ENCODE measurements at places on chromosomes 3 and 15.
A peak's percentile ranks its signal among the peaks of the same experiment; 100 is the strongest.

- DNase-seq, result no peak
Measured at GRCh38 chr3:98573181-98573728, 20.2 kb downstream of the CPOX start.

GRCh38 chr3:159787794-159788205, 200.8 kb upstream of the IL12A start:
- no peak for DNase-seq

DNA sequence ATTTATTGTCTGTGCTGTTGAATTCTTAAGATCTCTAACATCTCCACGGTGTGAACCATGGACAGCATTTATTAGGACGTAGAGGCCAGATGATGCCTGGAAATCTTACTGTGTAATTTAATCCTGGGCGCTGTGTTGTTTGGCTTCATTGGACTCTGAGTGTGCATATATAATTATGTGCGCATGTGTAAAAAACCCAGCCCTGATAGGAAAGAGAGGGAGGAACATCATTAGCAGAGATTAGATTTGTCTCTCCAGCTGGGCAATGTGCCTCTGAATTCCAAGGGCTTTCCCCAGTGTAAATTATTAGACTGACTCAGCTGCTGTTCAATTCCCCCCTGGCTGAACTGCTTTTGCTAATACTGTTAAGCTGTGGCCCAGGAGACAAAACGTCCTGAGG, 39.6 kb downstream of the MAP3K13 start:
- no peak for DNase-seq

- DNase-seq, result no peak
Measured at GRCh38 chr3:38158472-38158871, 6.9 kb upstream of the OXSR1 start.

- DNase-seq, result no peak
Measured at GRCh38 chr3:195017151-195017550, 253.8 kb downstream of the XXYLT1 start.

DNA sequence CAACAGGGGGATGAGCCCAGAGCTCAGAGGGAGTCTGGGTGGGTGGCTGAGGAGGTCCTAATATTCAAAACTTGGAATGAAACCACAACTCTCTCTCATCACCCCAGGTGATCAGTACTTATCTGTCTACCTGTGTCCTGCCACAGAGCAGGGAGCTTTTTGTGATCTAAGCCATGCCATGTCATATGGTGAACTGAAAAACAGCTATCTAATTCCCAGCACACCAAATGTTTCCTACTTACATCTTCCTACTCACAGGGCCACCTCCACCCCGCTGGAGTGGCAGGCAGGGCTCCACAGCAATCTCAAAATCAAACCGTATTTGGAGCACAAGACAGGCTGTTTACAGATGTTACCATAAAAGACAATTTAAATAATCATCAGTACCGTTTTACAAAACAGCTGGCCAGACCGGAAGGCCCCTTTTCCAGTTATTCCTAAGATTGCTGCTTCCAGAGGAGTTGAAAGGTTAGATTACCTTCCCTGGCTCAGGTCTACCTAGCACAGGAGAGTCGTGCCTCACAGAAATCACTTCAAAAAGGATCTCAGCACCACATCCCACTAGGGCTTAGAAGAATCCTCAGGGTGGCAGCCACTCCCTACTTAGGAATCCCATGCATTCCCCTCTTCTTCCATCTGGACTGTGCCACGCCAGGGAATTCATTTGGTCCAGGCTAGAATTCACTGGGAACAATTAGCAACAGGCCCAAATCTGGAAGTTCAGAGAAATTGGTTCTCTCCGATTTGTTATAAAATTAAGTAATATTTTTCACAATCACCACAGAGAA, 226.6 kb upstream of the IL12A start:
- DNase-seq, result no peak

- no peak for DNase-seq
Measured at GRCh38 chr3:50570508-50571279, 1.4 kb downstream of the HEMK1 start.

DNA sequence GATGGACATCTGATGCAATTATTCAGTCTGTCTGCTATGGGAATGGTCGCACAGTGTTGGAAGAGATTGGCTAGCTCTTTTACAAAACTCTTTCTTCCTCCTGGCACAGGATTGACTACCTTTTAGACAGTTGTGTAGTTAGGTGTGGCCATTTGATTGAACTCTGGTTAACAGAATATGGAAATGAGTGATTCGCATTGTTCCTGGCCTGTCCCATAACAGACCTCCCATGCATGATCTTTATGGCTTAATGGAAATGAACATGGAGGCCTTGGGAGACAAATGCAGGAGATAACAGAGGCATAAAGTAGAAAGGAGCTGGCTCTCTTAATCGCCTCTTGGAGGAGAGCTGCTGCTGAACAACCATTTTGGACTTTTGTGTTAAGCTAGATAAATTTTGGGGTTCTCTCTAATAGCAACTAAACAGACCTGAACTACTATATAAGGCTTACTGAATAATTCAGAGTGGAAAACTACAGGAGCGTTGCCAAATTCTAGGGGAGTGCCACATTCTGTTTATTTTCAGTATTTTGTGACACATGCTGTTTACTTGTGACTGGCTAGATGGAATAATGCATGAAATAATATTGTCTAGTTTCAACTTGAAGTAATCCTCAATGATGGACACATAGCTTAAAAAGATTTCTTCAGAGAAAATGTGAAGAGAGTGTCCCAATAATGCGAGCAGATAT, 357.7 kb upstream of the SGO1 start:
- DNase-seq, result no peak

DNA sequence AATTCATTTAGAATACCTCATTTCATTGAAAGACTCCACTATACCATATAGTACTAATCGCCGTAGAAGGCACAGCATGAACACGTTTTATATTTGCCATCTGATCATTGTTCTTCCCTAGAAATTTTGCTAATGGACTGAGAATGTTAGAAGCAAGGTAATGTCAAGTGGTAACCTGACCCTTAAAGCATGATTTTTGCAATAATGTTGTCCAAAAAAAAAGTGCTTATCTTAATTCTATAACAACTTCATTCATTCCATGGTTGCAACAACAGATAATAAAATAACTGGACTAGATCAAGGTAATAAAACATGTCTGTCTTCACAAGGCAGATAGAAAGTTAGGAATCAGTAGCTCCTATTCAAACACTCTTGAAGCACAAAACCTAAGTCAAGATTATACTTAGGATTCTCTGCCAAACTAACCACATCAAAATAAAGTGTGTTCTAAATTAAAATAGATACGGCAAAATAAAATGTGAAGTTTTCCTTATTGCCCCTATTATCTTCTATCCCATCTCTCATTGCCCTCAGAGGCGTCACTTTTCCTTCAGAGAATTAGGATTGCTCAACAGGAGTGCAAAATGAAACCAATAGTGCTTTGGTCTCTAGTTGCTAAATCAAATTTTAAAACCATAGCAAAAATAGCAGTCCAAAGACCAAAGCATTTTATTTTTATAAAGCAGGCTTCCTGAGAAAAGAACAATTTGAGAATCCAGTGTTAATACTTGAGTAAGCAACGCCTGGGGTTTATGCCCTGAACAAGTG, 317.4 kb upstream of the UBE2E2 start:
- DNase-seq, result no peak

- DNase-seq, result no peak
Measured at GRCh38 chr3:178275793-178276192, 260.4 kb upstream of the KCNMB2 start.

GRCh38 chr3:128476659-128477058, 10.0 kb upstream of the DNAJB8 start:
- DNase-seq, result no peak

GRCh38 chr15:92869263-92869940, 30.7 kb upstream of the CHD2 start:
- no peak for DNase-seq

GRCh38 chr15:99511866-99512661, 53.7 kb upstream of the MEF2A start:
- DNase-seq, result peak; percentile 96

DNA sequence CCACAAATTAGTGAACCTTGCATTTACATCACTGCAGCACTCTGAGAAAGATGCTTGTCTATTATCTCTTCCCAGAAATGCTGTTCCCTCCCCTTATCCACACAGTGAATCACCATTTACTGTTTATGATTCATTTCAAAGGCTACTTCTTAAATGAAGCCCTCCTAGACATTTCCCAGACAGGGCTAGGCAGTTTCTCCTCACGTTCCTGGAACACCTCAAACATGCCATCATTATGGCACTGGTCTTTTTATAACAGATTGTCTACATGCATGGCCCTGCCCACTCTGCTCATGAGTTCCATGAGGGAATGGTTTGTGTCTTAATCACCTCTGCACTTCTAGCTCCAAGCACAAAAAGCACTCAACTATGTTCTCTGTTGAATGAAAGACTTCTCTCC, 32.2 kb upstream of the TM2D3 start:
- no peak for DNase-seq
